ENCODE measurements at places on chromosomes 3 and 15.

GRCh38 chr15:50140098-50140497, 21.1 kb upstream of the ATP8B4 start:
- DNase-seq, result no peak

- peak; percentile 75 for DNase-seq
Measured at GRCh38 chr3:46378426-46378942, 7.7 kb downstream of the CCR5 start.

DNA sequence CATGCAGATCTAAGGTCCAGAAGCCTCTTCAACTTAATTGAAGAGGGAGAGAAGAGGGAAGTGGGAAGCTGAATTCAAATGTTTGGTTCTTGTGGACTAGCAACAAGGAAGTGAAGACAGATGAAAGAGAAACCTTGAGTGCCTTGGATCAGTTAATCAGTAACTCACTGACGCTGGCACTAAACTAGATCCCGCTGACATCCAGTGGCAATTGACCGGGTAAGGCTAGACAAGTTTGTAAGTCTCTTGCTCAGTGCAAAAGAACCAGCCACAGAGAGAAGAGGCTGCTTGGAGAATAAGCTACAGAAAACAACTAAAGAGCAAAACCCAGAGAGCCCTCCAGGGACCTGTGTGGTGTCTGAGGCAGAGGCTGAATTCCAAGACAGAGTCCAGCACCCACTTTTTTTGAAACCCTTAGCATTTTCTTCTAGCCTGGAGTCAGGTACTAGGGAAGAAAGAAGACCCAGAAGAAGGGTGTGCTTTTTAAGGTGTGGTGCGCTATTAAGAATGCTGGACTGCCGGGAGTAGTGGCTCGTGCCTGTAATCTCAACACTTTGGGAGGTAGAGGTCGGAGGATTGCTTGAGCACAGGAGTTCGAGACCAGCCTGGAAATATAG, 6.9 kb downstream of the PLCH1 start:
- no peak for DNase-seq

- no peak for DNase-seq
Measured at GRCh38 chr15:47949815-47950214, 171.0 kb upstream of the SLC24A5 start.

- no peak for DNase-seq
Measured at GRCh38 chr3:193869221-193870201, 266.4 kb upstream of the HES1 start.

- DNase-seq, result peak; percentile 48
Measured at GRCh38 chr3:70120357-70120966, 120.9 kb downstream of the SAMMSON start.

- no peak for DNase-seq
Measured at GRCh38 chr3:133570937-133571320, 2.6 kb upstream of the CDV3 start.

GRCh38 chr15:51680321-51680720, 982 bp upstream of the SCG3 start:
- DNase-seq, result no peak

- no peak for DNase-seq
Measured at GRCh38 chr3:149330609-149331331, 2.7 kb downstream of the TM4SF18 start.

- DNase-seq, result no peak
Measured at GRCh38 chr3:185887066-185887465, 50.7 kb downstream of the TRA2B start.

- DNase-seq, result no peak
Measured at GRCh38 chr3:111764645-111765091, 94.4 kb upstream of the PHLDB2 start.

DNA sequence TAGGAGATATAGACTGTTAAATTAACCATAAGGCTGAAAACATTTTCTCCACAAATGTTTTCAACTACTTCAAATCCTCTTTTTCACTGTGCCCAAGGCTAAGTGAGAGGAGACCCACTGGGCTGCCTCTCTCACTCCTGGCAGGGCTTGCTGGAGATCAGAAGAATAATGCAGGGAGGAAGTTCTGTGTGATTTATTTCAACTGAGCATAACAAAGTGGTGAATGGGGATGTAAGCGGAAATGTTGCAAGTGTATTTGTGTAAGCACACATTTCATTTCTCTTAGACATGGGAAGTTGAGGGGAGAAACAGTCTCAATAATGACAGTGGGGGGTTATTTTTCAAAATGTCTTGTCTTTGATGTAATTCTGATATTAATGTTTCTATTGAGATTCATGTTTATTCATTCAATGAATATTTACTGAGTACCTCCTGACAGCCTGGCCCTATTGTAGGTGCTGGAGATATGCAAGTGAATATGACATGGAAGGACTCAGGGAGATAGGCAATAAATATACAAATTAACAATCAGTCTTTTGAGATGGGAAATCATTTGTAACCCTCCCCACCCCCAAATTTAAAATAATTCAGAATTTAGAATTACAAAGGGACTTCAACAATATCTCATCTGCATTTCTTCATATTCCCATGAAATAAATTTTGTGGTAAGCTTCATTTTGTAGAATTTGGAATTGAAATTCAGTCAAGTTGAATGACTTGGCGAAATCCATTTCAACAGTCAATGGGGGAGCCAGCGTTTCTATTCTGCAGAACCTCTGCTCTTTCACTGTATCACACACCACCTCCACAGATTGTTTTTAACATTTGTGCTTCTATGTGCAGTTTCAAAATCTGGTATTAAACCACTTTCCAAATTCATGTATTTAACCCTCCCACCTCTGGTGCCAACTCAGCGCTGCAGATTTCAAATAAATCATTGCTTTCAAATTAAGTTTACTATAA, 247.2 kb downstream of the SLC9A9 start:
- no peak for DNase-seq

DNA sequence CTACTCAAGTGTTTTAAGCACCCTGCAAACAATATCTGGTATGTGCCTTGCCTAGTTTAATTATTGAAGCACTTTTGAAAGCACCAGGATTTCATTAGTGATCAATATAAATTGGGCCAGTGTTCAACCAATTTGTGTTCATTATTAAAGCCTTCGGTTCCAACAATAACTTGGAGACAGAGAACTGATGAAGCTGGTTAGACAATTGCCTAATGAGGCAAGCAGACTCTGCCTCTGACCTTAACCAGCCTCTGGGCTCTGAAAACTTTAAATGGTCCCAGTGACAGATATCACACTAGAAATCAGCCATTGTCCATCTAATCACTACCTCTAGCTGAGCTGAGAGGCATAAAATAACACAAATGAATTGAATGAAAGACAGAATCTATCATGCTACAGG, 139.9 kb upstream of the CNTN6 start:
- DNase-seq, result no peak

DNA sequence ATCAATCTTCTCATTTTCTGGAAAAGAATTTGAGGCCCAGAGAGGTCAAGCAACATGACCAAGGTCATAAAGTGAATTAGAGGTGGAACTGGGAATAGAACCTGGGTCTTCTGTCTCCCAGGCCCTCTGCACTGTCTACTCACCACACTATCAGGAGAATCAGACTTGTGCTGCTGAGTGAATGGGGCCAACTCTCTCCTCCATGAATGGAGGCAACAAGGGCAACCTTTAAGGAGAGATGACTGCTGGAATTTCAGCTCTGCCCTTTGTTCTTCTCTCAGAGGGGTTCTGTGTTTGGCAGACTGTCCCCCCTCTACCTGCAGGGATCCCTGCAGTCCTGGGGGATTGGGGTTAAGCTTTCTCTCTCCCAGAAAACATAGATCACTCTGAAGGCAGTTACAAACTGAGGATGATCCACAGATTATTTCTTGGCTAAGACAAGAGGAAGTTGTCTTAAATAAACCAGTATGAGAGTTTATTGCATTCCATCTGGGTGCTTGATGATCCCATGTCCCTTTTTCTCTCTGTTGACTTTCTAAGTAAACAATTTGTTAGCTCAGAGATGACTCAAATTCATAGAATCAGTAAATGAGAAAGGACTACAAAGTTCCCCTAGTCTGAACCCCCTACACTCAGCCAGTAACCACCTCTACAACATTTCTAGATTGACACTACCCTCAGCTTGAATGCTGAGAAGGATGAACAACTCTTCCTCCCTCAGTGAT, 99.0 kb upstream of the LIPC start:
- DNase-seq, result no peak

- no peak for DNase-seq
Measured at GRCh38 chr3:86554383-86554782, 436.6 kb downstream of the VGLL3 start.

- no peak for DNase-seq
Measured at GRCh38 chr15:61524545-61524944, 295.4 kb upstream of the RORA start.

- DNase-seq, result peak; percentile 21
Measured at GRCh38 chr15:71802770-71803169, 7.6 kb upstream of the NR2E3 start.

DNA sequence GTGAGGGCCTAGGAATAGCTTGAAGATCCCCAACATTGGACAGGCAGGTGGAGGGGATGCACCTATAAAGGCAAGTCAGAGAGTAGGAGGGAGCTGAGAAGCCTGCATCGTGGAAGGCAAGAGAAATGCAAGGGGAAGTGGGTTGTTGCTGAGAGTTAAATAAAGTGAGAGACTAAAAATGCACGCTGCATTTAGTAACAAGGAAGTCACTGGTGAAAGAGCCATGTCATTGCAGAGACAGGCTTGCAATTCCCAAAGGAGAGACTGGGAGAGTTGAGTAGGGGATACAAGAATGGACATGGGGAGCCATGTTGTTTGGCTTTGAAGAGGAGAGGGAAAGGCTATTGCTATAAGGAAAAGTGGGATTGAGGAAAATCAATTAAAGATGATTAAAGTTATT, 77.0 kb upstream of the HEG1 start:
- no peak for DNase-seq

GRCh38 chr3:111911446-111911845, 52.4 kb downstream of the PHLDB2 start:
- no peak for DNase-seq

GRCh38 chr3:150094150-150094933, 123.6 kb upstream of the PFN2 start:
- DNase-seq, result no peak

GRCh38 chr3:101466465-101467309, 46.3 kb downstream of the SENP7 start:
- peak; percentile 70 for DNase-seq

DNA sequence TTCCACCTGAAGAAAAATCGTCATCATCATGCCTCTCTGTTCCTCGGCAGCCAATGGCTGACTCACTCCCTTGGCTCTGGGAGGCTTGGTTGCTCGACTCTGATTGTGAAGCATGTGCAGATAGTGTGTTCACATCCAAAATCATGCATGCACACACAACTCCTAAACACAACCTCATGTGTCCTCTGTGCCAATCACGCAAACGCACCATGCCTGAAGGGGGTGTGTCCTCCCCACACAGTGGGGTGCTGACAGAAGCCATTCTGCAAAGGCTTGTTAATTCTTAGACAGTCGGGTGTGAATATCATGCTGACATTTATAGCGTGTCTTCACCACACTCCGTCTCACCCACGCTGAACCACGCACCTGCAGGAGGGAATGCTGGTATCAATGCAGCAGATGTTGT, 11.4 kb upstream of the CCDC174 start:
- DNase-seq, result no peak

GRCh38 chr15:94099574-94099960, 131.8 kb upstream of the MCTP2 start:
- DNase-seq, result no peak

DNA sequence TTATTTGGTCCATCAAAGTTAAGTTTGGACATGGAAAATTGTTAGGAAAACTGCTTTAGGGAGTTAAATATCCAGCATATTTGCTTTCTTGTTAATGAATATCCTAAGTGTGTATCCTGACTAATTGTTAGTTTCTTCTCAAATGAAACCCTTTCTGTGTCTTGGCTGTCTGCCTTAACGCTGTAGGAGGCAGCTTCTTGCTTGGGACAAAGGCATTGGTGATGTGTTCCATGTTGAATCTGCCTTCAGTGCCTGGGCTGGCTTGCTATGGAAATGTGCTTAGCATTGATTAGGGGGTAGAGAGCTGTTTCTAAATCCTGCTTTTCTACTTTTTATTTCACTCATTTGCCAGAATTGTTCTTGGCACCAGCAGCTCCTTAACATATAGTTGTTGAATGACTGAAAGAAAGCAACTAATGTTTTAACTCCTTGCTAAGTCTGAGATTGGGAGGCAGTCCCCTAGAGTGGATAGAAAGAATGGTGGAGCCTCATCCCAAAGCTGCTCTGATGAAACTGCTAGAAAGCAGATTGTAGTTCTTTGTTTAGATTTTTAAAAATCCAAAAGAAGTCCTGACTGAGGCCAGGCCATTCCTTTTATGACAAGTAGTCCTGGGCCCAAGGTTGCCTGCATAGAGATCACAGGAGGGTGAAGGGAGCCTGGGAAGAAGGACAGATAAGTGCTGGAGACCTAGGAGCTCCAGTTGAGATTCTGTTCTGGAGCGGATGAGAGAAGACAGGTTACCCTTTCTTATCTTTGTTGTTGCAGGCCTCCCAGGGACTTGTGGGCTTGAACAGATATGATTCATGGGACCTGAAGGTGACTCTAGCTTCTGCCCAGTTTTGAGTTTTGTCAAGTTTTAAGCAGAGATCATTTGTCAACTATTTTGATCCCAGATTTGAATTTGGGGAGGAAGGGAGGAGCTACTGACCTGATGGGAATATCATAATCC, 39.3 kb downstream of the OXNAD1 start:
- DNase-seq, result peak; percentile 55

DNA sequence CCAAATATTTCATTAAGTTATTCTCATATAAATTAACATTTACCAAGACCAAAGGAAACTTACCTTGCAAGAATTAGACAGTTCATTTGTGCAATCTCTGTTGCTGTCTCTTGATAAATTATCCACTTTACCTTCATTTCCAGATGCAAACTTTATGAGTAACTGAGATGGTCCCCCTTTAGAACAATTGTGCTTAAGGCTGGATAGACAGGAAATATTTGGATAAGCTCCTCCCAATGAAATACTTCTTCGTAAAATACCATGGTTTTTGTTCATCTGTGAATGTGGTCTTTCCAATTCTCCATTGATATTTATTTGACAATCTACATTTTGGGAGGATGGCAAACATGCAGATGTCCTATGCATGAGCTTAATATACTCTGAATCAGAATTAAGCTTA, 78.2 kb downstream of the NEDD4 start:
- no peak for DNase-seq

DNA sequence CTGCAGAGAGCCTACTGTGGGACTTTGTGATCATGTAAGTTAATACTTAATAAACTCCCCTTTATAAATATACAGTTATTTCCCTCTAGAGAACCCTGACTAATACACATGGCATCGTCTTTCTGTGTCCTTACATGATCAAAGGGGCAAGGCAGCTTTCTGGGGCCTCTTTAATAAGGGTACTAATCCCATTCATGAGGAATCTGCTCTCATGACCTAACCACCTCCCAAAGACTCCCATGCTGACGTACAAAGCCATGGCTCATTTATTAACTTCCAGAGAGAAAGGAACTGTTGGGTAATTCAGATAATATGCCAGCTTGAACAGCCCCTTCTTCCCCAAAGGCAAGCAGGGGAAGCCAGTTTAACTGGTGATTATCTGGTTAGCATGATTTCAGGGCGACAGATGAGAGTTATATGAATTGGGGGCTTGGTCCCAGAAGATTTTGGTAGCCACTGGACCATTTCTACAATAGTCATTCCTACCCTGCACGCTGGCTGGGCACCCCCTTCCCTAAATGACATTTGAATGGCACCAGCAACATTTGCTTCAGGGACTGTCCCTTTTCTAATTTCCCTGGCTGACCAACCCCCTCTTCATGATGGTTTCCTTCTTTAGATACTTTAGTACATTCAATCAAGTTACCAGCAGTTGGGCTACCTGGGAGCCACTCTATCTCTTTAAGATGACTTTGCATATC, 83.6 kb upstream of the C3orf80 start:
- no peak for DNase-seq

Measured in CD4-positive, alpha-beta T cell treated with Interleukin-17A for 4 hours (primary cell).